ENCODE measurements at places on chromosomes 6 and 20. TPM values are rescaled to one million over a fixed set of nuclear protein-coding genes. Genes with fewer than 3 reads are reported as not detected.

DNA sequence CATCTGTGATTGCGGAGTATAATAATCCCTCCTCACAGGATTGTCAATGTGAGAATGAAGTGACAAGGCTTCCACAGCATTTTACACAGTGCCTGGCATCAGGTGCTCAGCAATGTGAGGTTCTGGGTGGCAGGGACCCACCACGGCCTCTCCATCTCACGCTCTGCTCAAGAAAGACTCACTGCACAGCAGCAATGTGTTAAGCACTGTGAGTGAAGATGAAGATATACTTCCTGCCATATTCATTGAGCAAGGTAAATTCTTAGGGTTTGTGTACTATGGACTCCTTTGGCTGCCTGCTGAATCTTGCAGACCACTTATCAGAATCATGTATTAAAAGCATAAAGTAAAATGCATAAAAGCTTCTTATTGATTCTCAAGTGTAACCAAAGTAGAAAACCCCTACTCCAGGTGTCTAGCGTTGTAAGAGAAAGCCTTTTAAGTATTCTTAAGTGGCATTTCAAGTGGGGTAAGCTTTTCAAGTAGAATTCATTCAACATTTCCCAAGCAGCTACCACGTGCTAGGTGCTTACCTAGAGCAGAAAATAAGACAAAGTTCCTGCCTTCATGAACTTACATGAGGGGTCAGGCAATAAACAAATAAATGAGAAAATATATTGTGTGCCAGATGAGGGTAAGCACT is 17.0 kb upstream of the MEP1A start:
- no peak for DNase-seq

GRCh38 chr20:60403105-60403741 is 445.0 kb downstream of the CDH26 start:
- DNase-seq = no peak

- DNase-seq = no peak
These were observed 46.6 kb downstream of the TPBG start for GRCh38 chr6:82410151-82410648.

DNA sequence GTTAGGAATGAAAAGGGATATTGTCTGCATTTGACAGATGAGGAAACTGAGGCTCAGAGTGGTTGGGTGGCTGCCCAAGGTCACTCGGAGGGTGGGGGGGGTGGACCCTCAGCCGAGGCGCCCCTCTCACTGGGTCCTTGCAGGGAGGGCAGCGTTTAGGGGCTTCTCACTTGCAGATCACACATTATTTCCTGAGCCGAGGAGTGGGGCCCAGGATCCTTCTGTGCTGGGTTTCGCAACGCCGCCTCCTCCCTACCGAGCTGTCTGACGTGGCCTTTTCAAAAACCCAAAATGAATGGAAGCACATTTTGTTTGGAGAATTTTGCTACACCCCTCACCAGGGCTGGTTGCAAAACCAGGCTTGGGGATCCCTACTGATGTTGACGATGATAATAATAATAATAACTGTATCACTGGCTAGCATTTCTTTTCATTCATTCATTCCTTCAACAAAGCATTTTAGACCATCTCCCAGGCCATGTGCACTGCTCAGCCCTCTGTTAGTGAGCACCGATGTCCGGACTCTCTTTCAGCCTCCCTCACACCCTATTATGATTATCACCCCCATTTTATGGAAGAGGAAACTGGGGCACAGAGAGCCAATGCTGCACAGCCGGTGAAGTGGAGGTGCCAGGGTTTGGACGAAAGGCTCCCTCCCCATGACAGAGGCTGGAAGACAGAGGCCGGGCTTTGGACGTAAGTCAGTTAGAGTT is 5.2 kb downstream of the DLGAP4 start:
- DNase-seq = no peak

DNA sequence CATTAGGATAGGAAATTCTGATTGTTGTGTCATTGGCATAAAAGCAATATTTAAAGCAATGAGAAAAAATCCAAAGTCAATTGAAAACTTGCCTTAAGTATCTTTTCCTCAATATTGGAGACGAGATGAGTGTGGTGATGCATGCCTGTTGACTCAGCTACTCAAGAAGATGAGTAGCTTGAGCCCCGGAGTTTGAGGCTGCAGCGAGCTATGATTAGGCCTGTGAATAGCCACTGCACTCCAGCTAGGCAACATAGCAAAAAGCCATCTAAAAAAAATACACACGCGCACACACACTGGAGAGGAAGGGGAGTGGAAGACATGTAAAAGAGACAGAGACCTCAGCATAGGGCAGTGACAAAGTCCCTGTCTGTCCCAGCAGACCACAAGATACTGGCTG is 9.7 kb upstream of the MARCKS start:
- no peak for DNase-seq

TMEM170B gene
- total RNA-seq = 4.5 TPM

GRCh38 chr20:63186084-63186483 is 29.8 kb downstream of the YTHDF1 start:
- no peak for DNase-seq

ZSCAN23 gene
- total RNA-seq = 3.8 TPM

GPX5 gene
- total RNA-seq = not detected

DNA sequence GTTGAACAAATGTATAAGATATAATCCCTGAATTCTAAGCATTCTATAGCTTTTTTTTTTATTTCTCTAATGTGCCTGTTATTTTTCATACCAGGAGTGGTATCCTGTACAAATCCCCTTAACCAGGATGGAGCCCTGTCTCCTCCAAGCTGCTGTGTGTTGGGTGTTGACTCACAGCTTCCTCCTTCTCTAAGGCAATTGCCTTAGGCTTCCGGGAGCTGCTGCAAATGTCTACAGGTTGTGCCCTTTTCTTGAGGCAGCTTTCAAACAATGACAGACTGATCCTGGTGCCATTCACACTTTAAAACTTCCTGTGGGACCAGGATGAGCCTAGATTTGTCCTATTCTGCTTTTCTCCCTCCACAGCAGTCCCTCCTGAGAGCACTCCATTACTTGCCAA is 173.2 kb downstream of the BTBD3 start:
- DNase-seq = no peak

DNA sequence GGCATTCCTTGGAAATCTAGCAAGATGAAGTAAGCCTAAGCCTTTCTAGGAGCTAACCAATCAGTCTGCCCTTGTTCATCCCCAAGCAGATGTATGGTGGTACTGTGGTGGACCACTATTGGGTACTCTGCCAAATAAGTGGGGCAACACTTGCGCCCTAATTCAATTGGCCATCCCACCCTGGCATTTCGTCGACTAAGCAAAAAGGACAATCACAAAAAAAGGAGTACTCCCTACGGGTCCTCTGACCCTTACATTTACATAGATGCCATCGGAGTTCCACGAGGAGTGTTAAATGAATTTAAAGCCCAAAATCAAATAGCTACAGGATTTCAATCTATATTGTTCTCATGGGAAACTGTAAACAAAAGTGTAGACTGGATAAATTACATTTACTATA is 19.5 kb downstream of the CHD6 start:
- DNase-seq = no peak

DLK2 gene
- 0.37 TPM for total RNA-seq

GRCh38 chr20:44426879-44427790 is 48.5 kb upstream of the TTPAL start:
- no peak for DNase-seq

WFDC5 gene
- not detected for total RNA-seq

GRCh38 chr20:41171736-41172295 is 34.5 kb downstream of the PLCG1 start:
- DNase-seq = no peak

EPB41L2 gene
- total RNA-seq = 110 TPM

PGK2 gene
- not detected for total RNA-seq

DNA sequence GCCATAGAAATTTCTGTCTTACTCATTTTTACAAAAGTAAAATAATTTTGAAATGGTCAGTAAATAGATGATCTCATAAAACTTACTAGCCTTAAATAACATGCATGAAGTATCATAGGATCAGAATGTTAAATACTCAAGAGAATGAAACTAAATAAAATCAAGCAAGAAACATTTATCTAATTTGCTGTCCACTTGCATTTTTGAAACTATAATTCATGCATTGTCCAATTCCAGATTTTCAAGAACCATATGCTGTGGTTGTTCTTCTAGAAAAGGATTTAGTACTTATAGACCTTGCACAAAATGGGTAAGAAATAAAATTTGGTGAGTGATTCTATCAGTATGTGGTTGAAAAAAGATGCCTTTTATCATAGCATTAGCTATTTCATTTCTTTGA is 107.0 kb downstream of the STXBP5 start:
- no peak for DNase-seq

GRCh38 chr6:46985943-46986342 is 56.2 kb downstream of the ADGRF1 start:
- no peak for DNase-seq

All from mucosa of gallbladder (tissue), 1 donor.